Natural killer cell treated with Interleukin-12 subunit alpha and Interleukin-12 subunit beta and Interleukin-15 and Interleukin-18, amount 100 ng/mL, for 72 hours (primary cell): ENCODE measurements at places on chromosomes 3 and 15.

GRCh38 chr3:188489639-188490405 lies 335.9 kb downstream of the LPP start:
- no peak for DNase-seq

GRCh38 chr15:35305031-35305550 lies 220.0 kb upstream of the NANOGP8 start:
- no peak for DNase-seq

DNA sequence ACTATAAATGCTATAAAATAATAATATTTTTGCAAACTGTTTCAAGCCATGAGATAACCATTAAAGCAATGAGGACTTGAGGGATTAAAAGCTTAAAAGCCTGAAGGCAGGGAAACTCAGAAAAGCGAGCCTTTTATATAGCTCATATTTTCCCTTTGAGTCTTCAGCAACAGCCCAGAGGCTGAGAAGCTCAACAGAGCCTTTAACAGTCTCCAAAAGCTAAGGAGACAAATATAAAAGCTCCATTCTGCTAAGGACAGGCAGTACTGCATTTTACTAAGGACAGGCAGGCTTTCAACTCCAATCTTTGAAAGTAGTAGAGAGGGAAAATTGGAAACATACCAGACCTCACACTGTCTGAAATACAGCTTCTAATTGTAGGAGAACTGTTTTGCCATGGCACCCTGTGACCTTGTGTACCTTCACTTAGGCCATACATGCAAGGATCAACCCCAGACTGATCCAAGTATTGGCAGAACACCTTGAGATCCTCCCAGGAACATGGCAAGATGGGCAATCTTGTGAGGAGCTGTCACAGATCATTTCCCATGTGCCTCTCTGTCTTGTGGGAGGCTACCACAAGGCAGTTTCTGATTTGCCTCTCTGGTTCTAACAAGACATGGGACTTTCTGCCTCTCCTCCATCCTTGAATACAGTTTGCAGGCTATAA lies 53.1 kb upstream of the ARNT2 start:
- no peak for DNase-seq

DNA sequence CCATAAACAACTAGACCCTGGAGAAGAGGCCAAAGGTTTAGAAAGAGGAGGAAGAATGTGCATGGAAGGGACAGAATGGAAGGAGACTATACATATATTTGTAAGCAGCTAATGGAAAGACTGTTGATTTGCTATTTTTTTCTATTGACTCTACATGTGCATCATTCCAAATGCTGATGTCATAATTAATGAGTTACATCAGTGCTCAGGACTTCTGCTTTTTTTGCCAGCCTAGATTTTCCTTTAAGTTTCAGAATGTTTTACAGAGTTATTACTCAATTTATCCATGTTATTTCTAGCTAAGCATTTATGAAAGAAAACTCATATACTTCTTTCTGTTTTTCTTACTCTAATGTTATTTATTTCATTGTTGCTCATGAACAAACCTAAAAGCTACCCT lies 62.6 kb upstream of the VGLL3 start:
- DNase-seq, result no peak

GRCh38 chr3:69959581-69959980 lies 40.0 kb upstream of the SAMMSON start:
- DNase-seq, result no peak

DNA sequence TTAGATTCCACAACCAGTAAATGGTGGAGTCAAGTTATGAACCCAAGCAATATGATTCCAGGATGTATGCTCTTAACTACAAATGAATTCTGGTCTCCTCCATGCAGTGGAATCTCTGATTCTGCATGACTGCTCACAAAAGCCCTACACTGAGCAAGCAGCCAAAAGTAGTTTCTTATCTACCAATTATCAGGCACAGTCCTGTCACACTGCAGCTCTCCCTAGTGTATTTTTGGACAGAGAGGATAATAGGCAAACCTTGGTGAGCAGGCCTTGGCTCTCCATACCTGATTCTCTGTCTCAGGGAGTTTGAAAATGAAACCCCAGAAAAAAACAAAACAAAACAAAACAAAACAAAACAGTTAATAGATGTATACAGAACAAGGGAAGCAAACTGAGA lies 3.5 kb upstream of the SSR3 start:
- DNase-seq, result no peak
